ENCODE measurements at places on chromosomes 2 and 18.

GRCh38 chr2:143451642-143452281 lies 322.5 kb downstream of the ARHGAP15 start:
- DNase-seq, result no peak

GRCh38 chr2:137862651-137863050 lies 101.6 kb upstream of the HNMT start:
- no peak for DNase-seq

- DNase-seq, result no peak
These were observed 160.9 kb downstream of the RDH14 start for GRCh38 chr2:18399601-18400000.

- DNase-seq, result no peak
These were observed 179.9 kb upstream of the MSH6 start for GRCh38 chr2:47602996-47603395.

DNA sequence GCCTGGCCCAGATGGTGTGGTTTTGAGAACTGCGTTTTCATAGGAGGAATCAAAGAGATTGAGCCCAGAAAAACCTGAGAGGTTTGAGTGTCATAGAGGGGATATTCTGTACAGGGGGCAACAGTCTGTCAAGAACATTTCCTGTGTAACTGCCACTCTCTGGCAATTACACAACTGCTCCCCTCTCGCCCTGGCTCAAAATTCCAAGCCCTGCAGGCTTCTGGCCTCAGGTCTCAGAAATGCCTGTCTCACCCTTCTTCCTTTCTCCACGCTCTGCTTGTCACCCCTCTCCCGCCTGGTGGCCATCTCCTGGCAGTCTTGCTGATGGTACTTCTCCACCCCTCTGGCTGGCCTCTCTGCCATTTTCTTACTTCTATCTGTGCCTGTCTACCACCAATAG lies 4.0 kb downstream of the VAMP5 start:
- DNase-seq, result no peak

- DNase-seq, result no peak
These were observed 277.5 kb downstream of the ETAA1 start for GRCh38 chr2:67674668-67675067.

- DNase-seq, result no peak
These were observed 66.5 kb upstream of the THUMPD2 start for GRCh38 chr2:39845460-39846146.

- no peak for DNase-seq
These were observed 4.6 kb upstream of the ADRA2B start for GRCh38 chr2:96120991-96121390.

GRCh38 chr2:26345283-26345544 lies 729 bp upstream of the SELENOI start:
- DNase-seq, result no peak

GRCh38 chr2:14199040-14199439 lies 433.5 kb upstream of the LRATD1 start:
- DNase-seq, result no peak

- DNase-seq, result no peak
These were observed 42.4 kb upstream of the NABP1 start for GRCh38 chr2:191635333-191636234.

All from D721Med (cell line).